ENCODE measurements at places on chromosomes 3 and 15.

- no peak for DNase-seq
Observed at GRCh38 chr15:81336568-81336967, 12.6 kb upstream of the STARD5 start.

DNA sequence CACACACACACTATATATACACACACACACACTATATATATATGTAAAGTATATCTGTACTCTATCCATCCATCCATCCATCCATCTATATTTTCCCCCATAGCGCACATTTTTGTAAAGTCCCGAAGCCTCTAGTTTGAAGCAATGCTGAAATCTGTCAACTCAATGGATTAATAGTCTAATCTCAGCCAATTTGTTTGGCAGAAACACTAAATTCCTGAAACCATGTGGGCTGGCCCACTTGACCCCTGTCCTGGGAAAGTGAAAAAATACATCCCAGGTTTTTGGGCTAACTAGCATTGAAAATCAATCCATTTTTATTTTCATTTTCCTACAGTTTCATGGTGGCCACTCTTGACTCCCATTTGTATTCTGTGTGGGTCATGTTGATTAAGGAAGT lies 166.7 kb downstream of the SLCO3A1 start:
- no peak for DNase-seq

GRCh38 chr15:55457401-55458022 lies 49.2 kb downstream of the PIERCE2 start:
- no peak for DNase-seq

DNA sequence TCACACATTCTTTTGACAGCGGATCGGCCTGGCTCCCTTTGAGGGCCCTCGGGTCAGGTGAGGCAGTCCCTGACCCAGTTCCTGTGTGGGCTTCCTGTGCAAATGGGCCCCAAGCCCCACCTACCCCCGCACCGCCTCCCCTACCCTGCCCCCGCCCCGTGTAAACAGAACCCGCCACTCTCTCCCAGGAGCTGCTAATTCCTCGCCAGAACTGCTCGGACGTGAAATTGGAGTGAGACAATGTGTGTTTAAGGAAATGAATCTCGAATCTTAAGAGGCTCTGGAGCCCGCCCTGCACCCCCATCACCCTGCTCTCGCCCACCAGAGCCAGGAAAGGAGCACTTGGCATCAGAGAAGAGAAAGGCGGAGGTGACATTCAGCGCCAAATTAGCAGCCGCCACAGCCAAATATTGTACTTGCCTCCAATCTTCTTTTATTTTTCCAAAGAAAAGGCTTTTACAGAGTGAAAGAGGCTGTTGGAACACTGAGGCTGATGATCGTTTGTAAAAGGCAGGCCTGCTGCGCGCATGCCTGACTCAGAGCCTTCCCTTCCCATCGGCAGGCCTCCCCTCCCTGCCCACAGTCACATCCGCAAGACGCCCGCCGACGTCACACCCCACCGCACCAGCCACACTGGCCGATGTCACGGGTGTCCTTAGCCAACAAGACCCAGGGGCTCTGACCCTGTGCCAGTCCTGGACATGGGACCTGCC lies 53.1 kb downstream of the CACNA2D2 start:
- DNase-seq = peak; percentile 67

DNA sequence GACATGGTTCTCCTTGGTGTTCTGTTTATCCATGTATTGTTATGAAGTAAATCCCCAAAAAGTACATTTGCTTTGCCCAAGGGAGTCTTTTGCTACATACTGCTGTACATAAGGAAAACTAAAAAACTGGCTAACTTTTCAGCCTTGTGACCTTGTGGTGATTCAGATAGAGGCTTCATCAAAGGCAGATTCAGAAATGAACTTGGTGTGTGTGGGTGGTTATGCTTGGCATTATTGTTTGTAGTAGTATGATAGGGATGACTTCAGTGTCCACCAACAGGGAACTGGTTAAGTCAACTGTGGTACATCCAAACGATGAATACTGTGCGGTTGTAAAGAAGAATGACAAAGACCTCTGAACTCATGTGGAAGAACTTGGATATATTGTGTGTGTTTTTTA lies 75.6 kb upstream of the CHRNB4 start:
- DNase-seq = no peak
